Fibroblast of skin of back (primary cell): ENCODE measurements at places on chromosomes 16 and 17.

GRCh38 chr17:61458421-61459141 lies 6.4 kb downstream of the TBX4 start:
- no peak for DNase-seq

GRCh38 chr17:8109661-8110455 lies 8.5 kb downstream of the ALOXE3 start:
- no peak for DNase-seq

- DNase-seq: no peak
Observed at GRCh38 chr17:60315650-60316049, 76.3 kb downstream of the USP32 start.

- DNase-seq: no peak
Observed at GRCh38 chr17:10151667-10152496, 46.5 kb downstream of the GAS7 start.

DNA sequence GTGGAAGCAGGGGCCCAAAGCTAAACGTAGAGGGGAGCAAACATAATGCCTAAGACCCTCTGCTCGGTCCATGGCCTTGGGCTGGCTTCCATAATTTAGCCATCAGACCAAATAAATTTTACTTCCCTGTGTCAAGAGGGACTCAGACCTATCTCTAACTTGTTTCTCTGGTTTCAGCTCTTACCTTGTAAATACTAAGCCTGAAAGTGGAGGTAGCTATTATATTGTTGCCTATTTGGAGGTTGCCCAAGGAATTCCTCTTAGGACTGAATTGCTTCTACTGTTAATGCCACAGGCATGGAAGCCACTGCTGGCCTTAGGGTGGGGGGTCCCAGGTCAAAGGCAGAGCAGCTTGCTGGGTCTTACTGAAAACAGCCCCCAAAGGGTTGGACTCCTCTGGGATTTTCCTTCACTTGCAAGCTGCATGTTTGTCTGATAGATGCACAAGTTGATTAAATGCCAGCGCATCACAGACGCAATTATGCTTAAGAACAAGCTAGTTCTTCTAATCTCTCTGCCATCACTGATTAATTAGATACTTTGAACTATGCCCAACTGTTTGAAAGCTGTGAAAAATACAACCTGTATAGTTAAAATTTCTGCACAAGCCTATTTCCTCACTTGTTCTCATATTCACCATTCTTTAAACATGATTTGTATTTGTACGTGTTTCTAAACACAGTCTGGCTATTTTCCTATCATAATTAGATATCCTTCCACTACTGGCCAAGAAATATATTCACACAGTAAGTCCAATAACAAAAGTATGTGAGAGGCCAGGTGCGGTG lies 67.9 kb upstream of the HAS3 start:
- DNase-seq: no peak

DNA sequence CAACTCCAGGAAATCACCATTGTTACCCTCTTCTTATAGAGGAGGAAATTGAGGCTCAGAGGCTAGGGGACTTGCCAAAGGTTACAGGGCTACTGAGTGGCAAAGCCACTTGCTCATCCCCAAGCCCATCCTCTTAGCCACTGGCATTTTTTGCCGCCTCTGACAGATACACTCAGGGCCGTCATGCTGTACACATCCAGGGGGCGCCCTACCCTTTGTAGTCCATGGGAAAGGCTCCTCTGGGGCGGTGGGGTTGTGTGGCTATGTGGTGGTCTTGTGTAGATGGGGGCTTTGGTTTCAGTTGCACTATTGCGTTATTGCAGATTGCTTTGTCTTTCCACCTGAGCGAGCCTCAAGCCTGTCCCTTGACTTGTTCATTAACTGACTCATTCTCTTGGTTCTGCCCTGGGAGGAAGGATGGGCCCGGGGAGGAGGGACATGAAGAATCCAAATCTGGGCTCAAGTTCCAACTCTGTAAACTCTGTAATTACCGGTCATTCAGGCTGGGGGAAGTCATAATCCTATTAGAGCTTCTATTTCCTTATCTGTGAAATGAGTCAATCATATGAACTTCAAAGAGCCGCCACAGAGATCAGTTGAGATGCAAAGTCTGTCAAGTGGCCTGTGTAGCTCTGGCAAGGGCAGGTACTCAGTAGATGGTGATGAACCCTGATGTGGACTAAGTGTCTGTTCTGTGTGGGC lies 2.8 kb downstream of the NOS2 start:
- DNase-seq: no peak
